ENCODE measurements at places on chromosomes 2 and 18.

DNA sequence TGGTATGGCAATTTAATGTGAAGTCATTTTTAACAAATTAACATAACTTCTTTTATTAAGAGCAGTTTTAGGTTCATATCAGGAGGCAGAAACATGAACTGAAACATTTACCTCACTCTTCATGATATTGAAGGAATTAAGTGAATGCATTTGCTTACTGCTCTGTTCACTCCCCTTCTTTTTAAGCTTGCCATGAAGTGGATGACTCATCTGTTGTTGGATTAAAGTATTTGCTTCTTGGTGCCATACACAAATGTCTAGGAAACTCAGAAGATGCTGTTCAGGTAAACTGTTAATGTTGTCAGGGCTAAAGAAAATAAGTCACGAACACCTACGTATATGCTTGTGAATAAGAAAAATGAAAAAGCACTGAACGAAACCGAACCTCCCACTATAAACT, 10.2 kb upstream of the CABYR start:
- DNase-seq, result no peak

GRCh38 chr2:239365782-239366435, 34.9 kb downstream of the HDAC4 start:
- no peak for DNase-seq

GRCh38 chr2:161068670-161069069, 91.6 kb upstream of the TANK start:
- DNase-seq, result no peak

- no peak for DNase-seq
Measured at GRCh38 chr2:127652786-127653357, 6.9 kb downstream of the GPR17 start.

GRCh38 chr2:201839727-201840126, 33.4 kb downstream of the CDK15 start:
- no peak for DNase-seq

DNA sequence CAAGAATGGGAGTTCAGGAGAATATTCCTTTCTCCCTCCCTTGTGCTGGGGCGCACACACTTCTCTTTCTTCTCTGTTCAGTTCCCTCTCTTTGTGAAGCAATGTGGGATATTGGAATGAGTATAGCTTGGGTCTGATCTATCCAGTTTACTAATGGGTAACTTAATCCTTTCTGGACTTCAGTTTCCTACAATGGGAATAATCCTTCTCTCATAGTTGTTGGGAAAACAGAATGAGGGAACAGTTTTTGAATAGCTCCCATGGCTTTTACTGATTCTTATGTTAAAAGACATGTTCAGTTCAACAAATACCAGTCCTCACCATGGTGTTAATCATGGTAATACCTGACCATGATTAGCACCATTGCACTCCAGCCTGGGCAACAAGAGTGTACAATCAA, 93.1 kb downstream of the ARL4C start:
- DNase-seq, result no peak

DNA sequence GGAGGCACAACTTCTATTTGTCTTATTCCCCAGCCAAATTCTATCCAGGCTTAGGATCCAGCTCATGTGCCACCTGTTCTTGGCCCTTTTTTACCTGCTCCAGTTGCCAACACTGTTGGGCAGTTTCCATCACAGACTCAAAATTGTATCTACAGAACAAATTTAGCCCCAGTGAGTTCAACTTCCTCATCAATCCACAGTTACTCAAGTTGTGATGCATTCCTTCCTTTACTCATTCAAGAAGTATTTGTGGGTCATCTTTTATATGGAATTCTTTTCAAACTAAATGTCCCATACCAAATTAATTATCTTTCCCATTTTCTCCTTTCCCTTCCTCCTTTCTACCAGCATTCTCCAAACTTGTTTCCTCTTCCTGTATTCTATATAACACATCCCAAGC, 12.7 kb upstream of the DDX18 start:
- no peak for DNase-seq

GRCh38 chr18:923144-923866, 18.6 kb downstream of the ADCYAP1 start:
- DNase-seq, result no peak

DNA sequence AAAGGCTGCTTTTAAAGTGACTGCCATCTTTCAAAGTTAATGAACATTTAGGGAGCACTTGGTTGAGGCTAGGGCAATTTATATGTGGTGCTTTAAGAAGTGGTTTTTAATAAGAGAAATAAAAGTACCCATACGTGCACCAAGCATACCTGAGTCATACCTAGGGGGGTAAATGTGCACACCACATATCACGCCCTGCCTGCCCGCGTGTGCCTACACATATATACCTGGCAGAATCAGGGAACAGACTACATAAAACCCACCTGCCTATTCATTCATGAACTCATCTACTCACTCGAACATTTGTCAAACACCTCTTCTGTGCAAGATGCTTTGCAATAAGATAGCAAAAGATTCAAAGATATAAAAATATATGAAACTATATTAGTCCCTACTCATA, 69.3 kb upstream of the TMEM200C start:
- no peak for DNase-seq

DNA sequence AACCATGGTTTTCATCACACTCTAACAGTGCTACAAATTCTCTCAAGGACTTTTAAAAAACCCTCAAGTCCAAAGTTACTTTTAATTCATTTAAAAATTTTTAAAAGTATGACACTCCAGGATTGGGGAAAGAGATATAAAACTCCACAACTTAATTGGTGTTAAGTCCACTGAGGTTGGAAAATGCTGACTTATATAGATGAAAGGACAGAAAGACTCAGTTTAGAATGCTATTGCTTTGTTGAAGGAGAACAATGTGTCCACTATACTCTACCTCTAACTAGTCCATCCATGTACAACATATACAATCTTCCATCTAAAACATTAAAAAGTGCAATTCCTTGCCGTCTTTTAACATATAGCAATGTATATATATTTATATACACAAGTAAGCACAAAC, 41.2 kb downstream of the CABYR start:
- no peak for DNase-seq

- DNase-seq, result no peak
Measured at GRCh38 chr18:67995769-67996168, 479.2 kb upstream of the DSEL start.

DNA sequence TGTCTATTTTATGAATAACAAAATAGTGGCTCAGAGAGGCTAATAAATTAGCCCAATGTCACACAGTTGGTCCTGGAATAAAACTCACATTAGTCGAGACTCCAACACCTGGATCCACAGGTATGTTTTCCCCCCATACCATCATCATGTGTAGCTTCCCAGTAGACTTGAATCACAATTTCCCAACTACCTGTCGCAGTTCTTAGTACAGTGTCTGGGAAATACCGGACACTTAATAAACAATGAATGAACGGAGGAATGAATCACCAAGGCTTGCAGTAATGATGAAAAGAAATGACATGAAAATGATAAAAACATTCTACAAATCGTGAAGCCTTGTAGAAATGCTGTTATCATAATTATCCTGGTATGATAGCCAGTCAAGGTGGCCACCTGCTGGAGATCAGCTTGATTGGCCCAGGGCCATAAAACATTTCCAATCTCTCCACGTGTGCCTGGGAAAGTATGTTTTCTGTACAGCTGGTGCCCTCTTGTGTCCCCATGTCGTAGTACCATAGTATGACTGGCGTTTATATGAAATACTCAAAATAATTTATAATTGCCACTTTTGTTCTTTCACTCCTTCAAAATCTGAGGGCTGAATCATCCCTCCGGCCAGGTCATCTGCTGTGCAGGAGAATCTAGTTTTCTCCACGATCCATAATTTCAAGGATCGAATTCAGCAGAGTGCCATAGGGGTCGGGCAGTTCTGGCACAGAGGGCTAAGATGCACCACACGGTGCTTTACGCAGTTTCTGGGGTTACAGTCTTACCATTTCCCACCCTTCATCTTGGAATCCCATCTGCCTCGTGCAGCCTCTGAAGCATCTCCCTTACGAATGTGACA, 95.4 kb downstream of the LAMA1 start:
- DNase-seq, result no peak

- DNase-seq, result no peak
Measured at GRCh38 chr2:236629961-236630872, 60.6 kb downstream of the ACKR3 start.
